Endothelial cell (in vitro differentiated cells): ENCODE measurements at places on chromosomes 2 and 18. TPM values are rescaled to one million over a fixed set of nuclear protein-coding genes. Genes with fewer than 3 reads are reported as not detected.

DNA sequence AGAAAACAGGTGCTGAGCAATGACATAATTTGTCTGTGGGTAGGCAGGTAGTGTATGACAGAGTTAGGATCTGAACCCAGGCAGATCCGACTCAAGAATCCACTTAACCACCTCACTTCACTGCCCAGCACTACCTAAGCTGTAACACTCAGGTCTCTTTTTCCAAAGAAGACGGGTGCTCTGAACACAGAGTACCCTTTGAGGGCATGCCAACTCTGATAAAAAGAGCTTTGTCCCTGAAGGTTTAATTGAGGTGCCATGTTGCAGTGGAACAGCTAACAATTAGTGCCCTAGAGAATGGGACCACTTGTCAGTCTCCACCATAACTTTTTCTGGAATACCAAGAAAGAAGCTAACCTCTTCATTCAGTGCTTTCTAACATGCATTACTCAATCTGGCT, 11.3 kb downstream of the ABHD3 start:
- no peak overlapping the region for H3K4me3 ChIP-seq
- no peak overlapping the region for H3K27ac ChIP-seq
- H3K36me3 ChIP-seq = peaks cover 43% of the 10 kb centered on the region
- H3K27me3 ChIP-seq = peaks cover 1% of the 10 kb centered on the region
- H3K4me1 ChIP-seq = no peaks in the 10 kb centered on the region

- no peak overlapping the region for H3K4me3 ChIP-seq
- DNase-seq = no peak
- no peak overlapping the region for H3K27ac ChIP-seq
- peaks cover 10% of the 10 kb centered on the region for H3K4me1 ChIP-seq
These were observed 8.3 kb upstream of the RNF103 start for GRCh38 chr2:86631846-86632485.

- H3K27ac ChIP-seq = peak overlapping the region; percentile 91
- peaks cover 3% of the 10 kb centered on the region for H3K36me3 ChIP-seq
- H3K4me3 ChIP-seq = no peak overlapping the region
- peaks cover 57% of the 10 kb centered on the region for H3K4me1 ChIP-seq
- peaks cover 11% of the 10 kb centered on the region for H3K27me3 ChIP-seq
These were observed 40.7 kb downstream of the ODC1 start for GRCh38 chr2:10407432-10407831.

The ALPI gene
- total RNA-seq = not detected

The SPATS2L gene
- 72.9 TPM for total RNA-seq

- no peak overlapping the region for H3K27ac ChIP-seq
- H3K27me3 ChIP-seq = no peaks in the 10 kb centered on the region
- no peak overlapping the region for H3K4me3 ChIP-seq
- DNase-seq = peak; percentile 62
These were observed 130.2 kb downstream of the ARHGAP15 start for GRCh38 chr2:143259368-143259958.

GRCh38 chr2:152242787-152243472, 67.4 kb upstream of the STAM2 start:
- no peaks in the 10 kb centered on the region for H3K27me3 ChIP-seq
- no peak overlapping the region for H3K27ac ChIP-seq
- no peaks in the 10 kb centered on the region for H3K4me1 ChIP-seq
- H3K36me3 ChIP-seq = peaks cover 3% of the 10 kb centered on the region
- H3K4me3 ChIP-seq = no peak overlapping the region
- DNase-seq = no peak

The GALNT5 gene
- total RNA-seq = 0.15 TPM

DNA sequence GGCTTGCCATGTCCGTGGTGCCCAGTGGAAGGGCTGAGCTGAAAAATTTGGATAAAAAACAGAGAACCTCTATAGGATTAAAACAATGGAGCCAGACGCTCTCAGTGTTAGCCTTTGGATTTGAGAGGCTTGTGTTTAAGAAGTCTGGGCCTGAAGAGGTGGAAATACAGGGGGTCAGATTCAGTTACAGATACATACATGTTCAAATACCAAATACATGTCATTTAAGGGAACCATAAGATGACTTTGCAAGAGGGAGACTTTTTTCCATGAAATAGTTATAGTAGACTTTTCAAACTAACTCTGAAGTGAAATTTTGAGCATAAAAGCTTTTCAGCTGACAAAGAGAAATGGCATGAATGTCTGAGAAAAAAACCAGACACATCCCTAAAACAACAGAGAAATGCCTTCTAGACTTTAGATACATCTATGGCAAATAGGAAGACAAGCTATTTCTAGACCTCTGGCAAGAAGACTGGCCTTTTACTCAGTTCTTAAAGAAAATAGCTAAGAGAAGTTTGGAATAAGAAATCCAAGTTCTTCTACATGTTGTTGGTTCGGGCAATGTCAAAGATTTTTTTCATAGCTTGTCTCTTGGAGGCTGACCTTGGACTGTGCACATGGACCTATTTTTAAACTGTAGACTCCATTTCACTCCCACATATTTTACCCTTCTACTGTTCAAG, 112.9 kb downstream of the LTBP1 start:
- H3K4me3 ChIP-seq = no peak overlapping the region
- H3K27ac ChIP-seq = no peak overlapping the region
- peaks cover 3% of the 10 kb centered on the region for H3K4me1 ChIP-seq
- DNase-seq = no peak

- peaks cover 5% of the 10 kb centered on the region for H3K36me3 ChIP-seq
- peak; percentile 56 for DNase-seq
These were observed 591 bp downstream of the SLC16A14 start for GRCh38 chr2:230068016-230068650.

DNA sequence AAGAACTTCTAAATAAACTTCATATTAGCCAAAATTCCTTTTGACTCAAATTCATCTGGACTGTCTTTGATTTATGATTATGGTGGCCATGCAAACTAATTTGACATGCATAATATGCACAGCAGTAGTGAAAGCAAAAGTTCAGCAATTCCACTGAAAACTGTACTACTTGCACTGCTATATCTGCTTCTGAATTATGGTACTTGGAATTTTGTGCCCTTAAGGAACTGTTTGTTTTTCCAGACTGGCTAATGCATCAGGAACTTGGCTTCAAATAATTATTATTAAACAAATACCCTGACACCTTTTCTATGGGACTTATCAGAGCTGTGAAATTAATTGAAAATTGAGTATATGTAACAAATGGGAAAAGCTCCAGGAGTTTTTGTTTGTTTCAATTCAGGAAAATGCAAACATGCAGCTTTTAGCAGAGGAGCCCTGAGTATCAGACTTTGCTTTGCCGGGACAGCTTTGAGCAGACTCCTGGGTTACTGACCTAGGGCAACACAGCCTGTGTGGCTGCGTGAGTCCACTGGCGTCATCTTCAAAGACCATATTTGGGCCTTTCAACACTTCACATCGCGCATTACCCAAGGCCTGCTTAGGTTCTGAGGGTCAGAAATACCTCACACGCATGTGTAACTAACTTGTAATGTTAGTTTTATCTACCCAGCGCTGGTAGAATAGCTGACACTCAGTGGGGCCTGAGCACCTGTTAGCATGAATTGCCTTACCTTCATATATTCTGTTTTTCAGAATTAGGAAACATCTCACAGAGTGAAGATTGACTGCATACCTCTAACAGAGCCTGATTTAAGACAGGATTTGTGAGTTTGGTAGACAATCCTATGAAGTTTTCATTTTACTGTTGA, 35.4 kb downstream of the CFAP221 start:
- H3K4me1 ChIP-seq = no peaks in the 10 kb centered on the region
- H3K27me3 ChIP-seq = no peaks in the 10 kb centered on the region
- no peak for DNase-seq
- H3K27ac ChIP-seq = no peak overlapping the region
- no peak overlapping the region for H3K4me3 ChIP-seq

GRCh38 chr2:59322005-59322404, 1080.9 kb upstream of the FANCL start:
- H3K4me1 ChIP-seq = no peaks in the 10 kb centered on the region
- H3K27ac ChIP-seq = no peak overlapping the region
- no peaks in the 10 kb centered on the region for H3K36me3 ChIP-seq
- H3K4me3 ChIP-seq = no peak overlapping the region
- no peak for DNase-seq
